ENCODE measurements at places on chromosomes 5 and 9.

GRCh38 chr5:108174286-108174685 lies 207.6 kb downstream of the FBXL17 start:
- no peak for DNase-seq

- no peak for DNase-seq
Measured at GRCh38 chr5:119395080-119395836, 39.4 kb downstream of the TNFAIP8 start.

- no peak for DNase-seq
Measured at GRCh38 chr5:95583992-95584391, 29.1 kb downstream of the ARSK start.

GRCh38 chr5:61784341-61784740 lies 452.3 kb downstream of the ZSWIM6 start:
- DNase-seq = no peak

DNA sequence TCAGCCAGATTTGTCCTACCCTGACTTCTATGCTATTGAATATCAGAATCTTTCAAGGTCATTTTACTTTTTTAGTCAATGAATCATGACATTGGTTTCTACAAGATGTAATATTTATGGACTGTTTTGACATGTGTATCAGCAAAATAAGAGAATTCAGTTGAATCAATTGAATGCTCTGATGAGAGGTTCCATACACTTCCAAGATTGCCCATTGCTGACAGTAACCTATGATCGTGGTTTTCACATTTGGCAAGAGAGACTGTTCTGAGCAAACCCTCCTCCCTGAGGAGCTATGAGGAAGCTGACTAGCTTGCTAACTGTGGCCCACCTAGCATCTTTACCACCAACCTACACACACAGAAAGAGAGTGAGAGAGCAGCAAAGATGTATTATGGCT lies 56.7 kb upstream of the FST start:
- no peak for DNase-seq

GRCh38 chr5:139395844-139396640 lies 1.1 kb upstream of the PROB1 start:
- no peak for DNase-seq

DNA sequence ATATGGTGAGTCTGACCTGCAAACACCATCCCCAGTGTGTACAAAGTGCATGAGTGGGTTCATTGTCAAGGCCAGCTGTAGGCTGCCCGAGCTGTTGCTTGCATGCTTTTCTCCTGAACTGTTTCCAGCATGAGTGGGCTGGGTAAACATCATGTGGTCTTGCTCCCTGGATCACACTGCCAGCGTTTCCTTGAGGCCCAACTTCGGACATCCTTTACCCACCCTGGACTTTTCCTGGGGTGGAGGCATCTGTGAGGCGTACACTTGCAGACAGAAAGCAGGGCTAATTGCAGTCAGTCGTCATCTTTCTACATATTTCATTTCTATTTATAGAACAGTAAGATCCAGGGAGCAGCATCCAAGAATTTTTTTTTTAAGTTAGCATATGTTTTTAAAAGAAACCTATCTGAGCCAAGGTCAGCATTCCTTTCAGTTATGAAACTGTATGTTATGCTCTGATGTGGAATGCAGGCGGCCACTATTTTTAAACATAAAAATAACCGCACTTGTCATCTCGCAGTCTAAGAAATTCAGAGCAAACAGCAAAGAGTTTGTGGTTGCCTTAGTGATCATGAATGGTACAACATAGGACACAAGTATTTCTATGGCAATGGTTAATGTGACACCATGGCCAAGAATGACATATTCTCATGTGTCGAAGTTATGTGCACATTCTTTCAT lies 106.5 kb upstream of the DMRT1 start:
- no peak for DNase-seq

- DNase-seq = no peak
Measured at GRCh38 chr5:81233080-81233634, at the start of gene CKMT2. TSS of gene CKMT2 (plus strand) at chr5:81233322. CDS start at chr5:81251133, 17,811 bp downstream.

- no peak for DNase-seq
Measured at GRCh38 chr9:6106711-6107339, 91.4 kb upstream of the RANBP6 start.

DNA sequence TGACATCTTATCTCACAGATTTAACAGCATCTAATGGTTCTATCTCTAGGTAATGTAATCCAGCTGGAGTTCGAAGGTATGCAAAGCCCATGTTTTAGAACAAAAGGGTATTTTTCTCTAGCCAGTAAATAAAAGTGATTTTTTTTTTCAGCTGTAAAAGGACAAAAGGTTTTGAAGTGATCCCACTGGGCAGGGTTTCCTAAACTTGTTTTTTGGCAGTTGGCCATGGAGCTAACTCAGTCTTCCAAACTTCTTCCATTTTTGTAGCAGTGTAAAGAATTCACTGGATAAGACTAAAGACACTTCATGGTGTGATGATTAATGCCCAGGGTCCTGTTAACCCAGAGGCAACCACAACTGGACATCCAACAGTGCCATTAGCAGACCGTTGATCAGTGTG lies 63.8 kb downstream of the TMEM252 start:
- no peak for DNase-seq

- DNase-seq = no peak
Measured at GRCh38 chr9:90556897-90557675, 85.5 kb downstream of the DIRAS2 start.

DNA sequence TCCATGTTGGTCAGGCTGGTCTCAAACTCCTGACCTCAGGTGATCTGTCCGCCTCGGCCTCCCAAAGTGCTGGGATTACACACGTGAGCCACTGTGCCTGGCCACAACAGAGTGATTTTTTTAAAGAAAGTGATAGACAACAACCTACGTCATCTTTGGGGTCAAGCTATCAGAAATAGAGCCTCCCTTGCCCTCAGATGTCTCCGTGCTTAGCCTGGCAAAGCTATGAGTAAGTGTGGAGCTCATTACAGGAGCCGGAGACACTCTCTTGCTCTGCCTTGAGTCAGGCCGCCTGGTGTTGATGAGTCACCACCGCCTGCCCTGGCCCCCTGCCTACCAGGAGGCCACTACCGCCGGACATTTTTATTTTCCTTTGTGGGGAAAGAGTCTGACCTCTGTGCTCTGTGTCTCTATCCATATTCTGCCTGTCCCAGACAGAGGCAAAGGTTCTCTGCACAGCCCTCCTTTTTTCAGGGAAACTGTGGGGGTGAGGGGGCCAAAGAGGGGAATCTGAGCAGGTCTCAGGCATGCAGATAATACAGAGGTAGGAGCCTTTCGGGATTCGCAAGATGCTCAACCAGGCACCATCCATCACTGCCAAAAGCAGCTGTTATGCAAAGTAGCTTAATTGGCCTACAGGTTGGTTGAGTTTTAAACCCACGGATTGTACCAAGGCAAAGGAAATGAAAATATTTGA lies 123.7 kb upstream of the CPEB4 start:
- no peak for DNase-seq

- DNase-seq = no peak
Measured at GRCh38 chr5:17907094-17907493, 272.8 kb downstream of the TAF11L14 start.

DNA sequence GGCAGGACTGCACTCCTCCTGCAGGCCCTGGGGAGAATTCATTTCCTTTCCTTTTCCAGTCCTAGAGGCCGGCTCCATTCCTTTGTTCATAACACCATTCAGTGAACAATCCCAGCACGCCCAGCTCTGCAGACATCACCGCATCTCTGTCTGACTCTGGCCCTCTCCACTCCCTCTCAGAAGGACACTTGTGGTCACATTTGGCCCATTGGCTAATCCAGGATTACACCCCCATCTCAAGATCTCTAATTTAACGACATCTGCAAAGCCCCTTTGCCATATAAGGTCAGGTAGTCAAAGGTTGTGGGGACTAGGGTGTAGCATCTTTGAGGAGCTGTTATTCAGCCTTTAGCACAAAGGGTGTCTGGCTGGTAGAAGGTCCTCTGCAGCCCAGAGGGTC lies 185.0 kb upstream of the DAP start:
- DNase-seq = no peak

DNA sequence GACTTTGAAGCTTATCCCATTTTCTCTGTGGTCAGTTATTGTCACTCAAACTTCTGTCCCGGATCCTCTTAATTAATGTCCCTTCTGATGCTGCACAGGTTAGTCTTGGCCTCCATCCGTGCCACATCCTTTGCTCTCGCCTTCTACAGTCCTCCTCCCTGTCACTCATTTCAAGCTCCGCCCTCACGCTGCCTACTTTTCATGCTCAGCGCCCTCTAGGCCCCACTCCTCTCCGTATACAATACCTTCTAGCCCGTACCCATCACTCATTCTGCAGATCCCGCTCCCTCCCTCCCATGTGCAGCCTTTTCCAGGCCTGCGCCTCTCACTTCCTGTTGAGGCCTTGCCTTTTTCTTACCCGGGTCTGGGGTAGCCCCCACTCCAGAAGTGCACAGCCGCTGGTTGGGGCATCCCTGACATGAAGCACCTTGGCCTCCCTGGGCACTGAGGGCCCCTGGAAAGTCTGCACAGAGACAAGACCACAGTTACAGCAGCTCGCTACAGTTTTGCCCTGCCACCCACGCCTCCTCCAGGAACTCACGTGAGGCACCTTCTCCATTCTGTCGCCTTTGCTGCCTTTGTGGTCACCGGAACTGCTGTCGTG lies 88.5 kb upstream of the SLC25A48 start:
- no peak for DNase-seq
